ENCODE measurements at places on chromosomes 7 and 10.

- H3K36me3 ChIP-seq, result no peaks in the 10 kb centered on the region
- peak overlapping the region; percentile 37 for H3K4me3 ChIP-seq
- no peaks in the 10 kb centered on the region for H3K27me3 ChIP-seq
- H3K4me1 ChIP-seq, result peaks cover 69% of the 10 kb centered on the region
- no peak for DNase-seq
Measured at GRCh38 chr7:27944643-27945042, 204.7 kb downstream of the TAX1BP1 start.

DNA sequence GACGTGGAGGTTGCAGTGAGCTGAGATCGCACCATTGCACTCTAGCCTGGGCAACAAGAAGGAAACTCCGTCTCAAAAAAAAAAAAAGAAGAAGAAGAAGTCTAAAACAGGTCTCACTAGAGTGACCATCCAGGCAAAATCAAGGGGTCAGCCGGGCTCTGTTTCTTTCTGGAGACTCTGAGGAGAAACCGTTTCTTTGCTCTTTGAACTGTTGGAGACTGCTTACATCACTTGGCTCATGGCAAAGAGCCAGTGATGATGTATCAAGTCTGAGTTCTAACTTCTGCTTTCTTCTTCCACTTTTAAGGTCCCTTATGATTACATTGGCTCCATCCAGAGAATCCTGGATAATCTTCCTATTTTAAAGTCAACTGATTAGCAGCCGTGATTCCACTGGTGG lies 306.8 kb downstream of the WDR11 start:
- no peaks in the 10 kb centered on the region for H3K4me1 ChIP-seq
- no peak overlapping the region for H3K4me3 ChIP-seq
- no peak overlapping the region for H3K27ac ChIP-seq
- H3K27me3 ChIP-seq, result peaks cover 26% of the 10 kb centered on the region
- no peaks in the 10 kb centered on the region for H3K36me3 ChIP-seq
- DNase-seq, result no peak

DNA sequence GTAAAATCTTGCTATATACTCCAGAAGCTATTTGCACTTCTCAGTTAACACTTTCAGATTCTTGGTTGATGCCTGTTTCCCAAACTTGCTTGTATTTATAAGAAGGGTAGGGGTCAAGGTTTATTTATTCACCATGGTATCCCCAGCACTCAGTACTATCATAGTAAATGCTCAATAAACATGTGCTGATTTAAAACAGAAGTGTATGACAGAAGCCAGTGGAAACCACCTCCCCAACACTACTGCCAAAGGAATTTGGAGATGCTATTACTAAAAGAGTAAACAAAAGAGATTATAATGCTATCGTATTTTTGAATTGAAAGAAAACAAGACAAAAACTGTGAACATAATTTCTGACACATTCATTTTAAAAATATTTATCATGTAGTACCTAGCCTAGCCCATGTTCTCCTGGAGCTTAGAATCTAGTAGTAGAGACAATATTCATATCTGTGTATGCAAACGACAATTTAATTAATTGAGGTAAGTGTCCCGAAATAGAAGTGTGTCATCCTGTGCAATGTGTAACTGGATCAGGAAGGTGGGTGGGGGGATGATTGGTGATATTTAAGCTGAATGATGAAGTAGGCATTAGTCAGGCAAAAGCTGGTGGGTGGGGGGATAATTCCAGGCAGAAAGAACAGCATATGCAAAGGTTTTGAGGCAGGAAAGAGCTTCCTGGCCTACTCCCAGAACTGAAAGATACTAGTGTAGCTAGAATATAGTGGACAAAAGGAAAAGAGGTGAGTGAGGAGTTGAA lies 77.5 kb downstream of the HGF start:
- H3K27ac ChIP-seq, result no peak overlapping the region
- no peaks in the 10 kb centered on the region for H3K36me3 ChIP-seq
- H3K27me3 ChIP-seq, result no peaks in the 10 kb centered on the region
- no peak for DNase-seq
- no peak overlapping the region for H3K4me3 ChIP-seq

DNA sequence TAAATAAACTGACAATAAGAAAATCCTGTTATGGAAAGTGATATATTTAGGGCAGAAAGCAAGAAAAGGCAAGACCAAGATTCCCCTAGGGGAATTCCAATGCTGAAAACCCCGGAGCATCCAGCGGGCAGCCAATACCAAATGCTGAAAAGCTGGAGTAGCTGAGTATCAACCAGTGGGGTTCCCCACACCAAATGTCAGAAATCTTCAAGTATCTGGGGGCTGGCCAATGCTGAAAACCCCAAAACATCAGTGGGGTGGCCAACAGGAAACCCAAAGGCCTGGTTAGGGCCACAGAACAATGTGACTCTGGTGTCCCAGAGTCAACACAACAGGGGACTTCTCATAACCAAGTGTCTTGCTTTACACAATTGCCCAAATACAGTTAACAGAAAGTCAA lies 271.8 kb upstream of the CACNA2D1 start:
- H3K4me3 ChIP-seq, result no peak overlapping the region
- no peak for DNase-seq
- no peak overlapping the region for H3K27ac ChIP-seq
- peaks cover 1% of the 10 kb centered on the region for H3K27me3 ChIP-seq
- no peaks in the 10 kb centered on the region for H3K4me1 ChIP-seq

DNA sequence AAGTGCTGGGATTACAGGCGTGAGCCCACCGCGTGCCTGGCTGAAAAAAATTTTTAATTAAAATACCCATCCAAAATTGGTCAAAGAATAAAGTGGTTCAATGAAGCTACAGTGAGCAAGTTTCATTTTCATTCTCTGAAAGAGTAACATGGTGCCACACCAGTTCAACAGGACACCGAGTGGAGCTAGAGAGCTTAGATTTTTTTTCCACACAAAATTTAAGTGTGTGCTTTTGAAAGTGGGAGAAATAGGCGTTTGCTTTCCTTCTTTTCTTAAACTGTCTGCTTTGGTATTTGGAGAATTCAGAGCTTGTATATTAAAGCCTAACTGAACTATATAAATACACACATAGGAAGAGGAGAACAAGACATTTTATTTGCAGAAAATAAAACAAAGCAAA lies 43.4 kb downstream of the BPGM start:
- DNase-seq, result no peak
- H3K4me3 ChIP-seq, result peak overlapping the region; percentile 50
- H3K36me3 ChIP-seq, result no peaks in the 10 kb centered on the region

DNA sequence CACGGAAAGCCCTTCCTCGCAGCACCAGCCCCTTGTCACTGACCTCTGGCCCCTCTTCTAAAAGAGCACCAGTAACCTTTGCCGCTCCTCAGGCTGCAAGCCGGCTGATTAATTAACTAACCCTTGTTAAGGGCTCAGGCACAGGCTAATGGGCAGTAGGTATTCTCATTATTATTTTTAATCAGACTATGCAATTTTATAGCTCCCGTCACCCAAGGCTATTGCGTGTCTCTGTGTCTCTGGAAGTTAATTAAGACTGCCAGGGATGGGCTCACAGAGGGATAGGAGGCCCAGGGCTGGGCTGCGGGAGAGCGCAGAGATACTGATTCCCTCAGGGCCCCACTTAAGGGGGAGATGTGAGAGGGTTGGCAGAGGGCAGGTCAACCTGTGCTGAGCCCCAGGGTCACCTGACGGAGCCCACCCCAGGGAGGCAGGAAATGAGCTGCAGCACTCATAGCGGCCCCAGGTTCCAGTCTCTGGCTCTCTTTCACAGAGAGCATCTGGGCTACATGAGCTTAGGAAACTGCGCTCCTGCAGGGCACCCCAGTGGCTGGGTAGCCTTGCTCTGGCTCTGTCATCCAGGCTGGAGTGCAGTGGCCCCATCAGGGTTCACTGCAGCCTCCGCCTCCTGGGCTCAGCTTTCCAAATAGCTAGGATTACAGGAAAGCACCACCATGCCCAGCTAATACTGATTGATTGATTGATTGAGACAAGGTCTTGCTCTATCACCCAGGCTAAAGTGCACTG lies 92.2 kb upstream of the LRRC4 start:
- peaks cover 22% of the 10 kb centered on the region for H3K27me3 ChIP-seq
- no peaks in the 10 kb centered on the region for H3K36me3 ChIP-seq
- DNase-seq, result no peak

- H3K4me1 ChIP-seq, result peaks cover 29% of the 10 kb centered on the region
- H3K27ac ChIP-seq, result no peak overlapping the region
Measured at GRCh38 chr10:113104047-113104446, 154.0 kb downstream of the TCF7L2 start.

DNA sequence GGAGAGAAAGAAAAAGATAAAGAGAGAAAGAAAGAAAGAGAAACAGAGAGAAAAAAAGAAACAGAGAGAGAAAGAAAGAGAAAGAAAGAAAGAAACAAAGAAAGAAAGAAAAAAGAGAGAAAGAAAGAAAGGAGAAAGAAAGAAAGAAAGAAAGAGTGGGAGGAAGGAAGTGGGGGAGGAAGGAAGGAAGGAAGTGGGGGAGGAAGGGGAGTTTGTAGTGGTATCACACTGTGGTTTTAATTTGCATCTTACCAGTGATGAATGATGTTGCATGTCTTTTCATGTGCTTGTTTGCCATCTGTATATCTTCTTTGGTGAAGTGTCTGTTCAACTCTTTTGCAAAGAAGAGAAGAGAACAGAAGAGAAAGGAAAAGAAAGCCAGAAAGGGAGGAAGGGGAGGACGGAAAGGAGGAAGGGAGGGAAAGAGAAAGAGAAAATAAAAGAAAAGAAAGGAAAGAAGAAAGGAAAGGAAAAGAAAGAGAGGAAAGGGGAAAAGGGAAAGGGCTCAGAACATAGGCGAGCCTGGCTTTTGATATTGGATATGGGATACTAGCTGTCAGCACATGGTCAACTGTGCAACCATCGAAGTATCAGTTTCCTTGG lies 79.2 kb upstream of the FRMD4A start:
- H3K4me1 ChIP-seq, result peaks cover 5% of the 10 kb centered on the region
- no peak for DNase-seq
- H3K4me3 ChIP-seq, result no peak overlapping the region
- no peaks in the 10 kb centered on the region for H3K36me3 ChIP-seq
- H3K27ac ChIP-seq, result no peak overlapping the region

- H3K27ac ChIP-seq, result peak overlapping the region; percentile 99
- H3K27me3 ChIP-seq, result no peaks in the 10 kb centered on the region
- peak; percentile 86 for DNase-seq
- peaks cover 31% of the 10 kb centered on the region for H3K36me3 ChIP-seq
- H3K4me3 ChIP-seq, result peak overlapping the region; percentile 82
- peaks cover 92% of the 10 kb centered on the region for H3K4me1 ChIP-seq
Measured at GRCh38 chr10:33330543-33331378, 3.7 kb downstream of the NRP1 start.

DNA sequence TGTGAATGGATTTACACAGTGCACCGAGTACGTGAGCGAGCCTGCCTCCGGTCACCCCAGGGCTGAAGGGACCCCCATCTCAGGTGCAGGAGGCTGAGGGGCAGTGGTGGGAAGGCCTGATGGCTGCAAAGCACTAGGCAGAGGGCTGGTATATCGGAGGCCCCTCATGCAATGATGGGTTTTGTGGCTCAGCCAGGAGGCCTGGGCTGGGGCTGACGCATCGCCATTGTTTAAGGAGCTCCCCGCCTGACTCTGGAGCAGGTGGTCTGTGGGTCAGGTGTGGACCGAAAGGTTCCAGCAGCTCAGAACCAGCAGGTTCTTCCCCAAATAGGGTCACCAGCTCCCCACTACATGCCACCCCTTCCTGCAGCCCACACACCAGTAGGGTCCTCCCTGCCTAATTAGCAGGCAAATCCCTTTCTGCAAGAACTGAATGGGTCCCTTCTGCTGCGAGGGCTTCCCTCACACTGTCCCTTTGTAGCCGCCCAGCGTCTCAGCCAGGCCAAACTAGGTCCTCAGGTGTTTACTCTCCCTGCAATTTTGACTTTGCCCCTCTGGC lies 33.0 kb downstream of the OAT start:
- no peak overlapping the region for H3K27ac ChIP-seq
- peaks cover 29% of the 10 kb centered on the region for H3K27me3 ChIP-seq
- peaks cover 10% of the 10 kb centered on the region for H3K4me1 ChIP-seq
- H3K4me3 ChIP-seq, result no peak overlapping the region

DNA sequence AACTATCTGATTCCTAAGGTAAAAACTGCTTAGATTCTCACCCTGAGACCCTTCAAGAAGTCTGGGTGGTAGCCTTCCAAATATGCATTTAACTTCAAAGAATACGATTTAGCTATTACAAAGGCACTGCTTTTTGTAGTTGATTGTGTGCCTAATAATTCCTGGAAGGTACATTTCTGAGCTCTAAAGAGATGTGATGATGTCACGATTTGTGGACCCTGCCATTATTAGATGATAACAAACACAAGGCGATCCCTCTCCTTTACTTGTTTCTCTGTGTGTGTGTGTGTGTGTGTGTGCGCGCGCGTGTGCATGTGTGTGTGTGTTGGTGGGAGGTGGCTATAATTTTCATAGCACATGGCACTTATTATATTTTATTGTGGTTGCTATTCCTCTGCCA lies 70.9 kb downstream of the TFPI2 start:
- no peaks in the 10 kb centered on the region for H3K4me1 ChIP-seq
- H3K27me3 ChIP-seq, result no peaks in the 10 kb centered on the region
- H3K36me3 ChIP-seq, result no peaks in the 10 kb centered on the region
- no peak overlapping the region for H3K4me3 ChIP-seq

- no peak overlapping the region for H3K4me3 ChIP-seq
- DNase-seq, result no peak
- H3K27me3 ChIP-seq, result no peaks in the 10 kb centered on the region
- H3K4me1 ChIP-seq, result peaks cover 34% of the 10 kb centered on the region
- H3K36me3 ChIP-seq, result peaks cover 16% of the 10 kb centered on the region
- H3K27ac ChIP-seq, result no peak overlapping the region
Measured at GRCh38 chr7:132504852-132505251, 71.4 kb downstream of the PLXNA4 start.

DNA sequence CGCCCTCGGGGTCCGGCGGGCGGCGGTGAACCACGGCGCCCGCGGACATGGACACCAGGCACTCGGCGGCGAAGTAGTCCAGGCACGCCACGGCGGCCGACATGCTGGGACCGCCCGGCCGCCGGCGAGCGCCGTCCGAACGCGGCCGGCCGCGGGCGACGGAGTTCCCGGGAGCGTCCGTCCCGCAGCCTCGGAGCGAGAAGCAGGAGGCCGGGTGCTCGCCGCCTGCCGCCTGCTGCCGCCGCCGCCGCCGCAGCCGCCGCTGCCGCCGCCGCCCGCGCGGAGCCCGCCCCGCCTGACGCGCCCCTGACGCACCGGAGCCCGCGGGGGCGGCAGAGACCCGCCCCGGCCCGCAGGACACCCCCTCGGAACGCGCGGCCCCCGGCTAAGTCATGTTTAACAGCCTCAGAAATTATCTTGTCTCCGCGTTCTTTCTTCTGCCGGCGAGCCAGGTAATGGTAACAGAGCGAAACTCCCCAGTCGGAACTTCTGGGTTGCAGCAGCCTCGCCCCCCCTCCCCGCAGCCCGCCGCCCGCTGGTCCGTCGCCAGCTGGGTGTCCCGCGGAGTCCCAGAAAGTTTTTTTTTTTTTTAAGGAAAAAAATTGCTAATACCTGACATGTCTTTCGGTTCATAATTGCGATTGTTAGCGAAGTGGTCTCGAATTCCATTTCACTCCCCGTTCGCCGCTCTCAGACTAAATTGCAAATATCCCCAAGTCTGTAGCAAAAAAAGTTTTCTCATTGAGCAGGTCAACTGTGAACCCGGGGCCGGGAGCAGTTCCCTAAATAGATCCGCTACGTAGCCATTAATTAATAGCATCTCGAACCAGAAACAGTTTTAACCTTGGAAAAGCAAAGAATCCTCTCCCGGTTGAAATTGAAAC lies at the start of gene KLF14:
Gene KLF14, minus strand, starts transcription at position 277 of the 884 bp plus-strand sequence. Its CDS starts 174 bp downstream, at position 103.
- H3K36me3 ChIP-seq, result peaks cover 23% of the 10 kb centered on the region
- H3K4me1 ChIP-seq, result no peaks in the 10 kb centered on the region
- DNase-seq, result peak; percentile 12
- H3K27ac ChIP-seq, result peak within 1 kb of the TSS; percentile 35
